ENCODE measurements at places on chromosomes 7 and 10.

GRCh38 chr10:132946806-132947546 is 4.6 kb upstream of the CFAP46 start:
- no peak for DNase-seq

GRCh38 chr10:125129076-125129458 is 31.3 kb downstream of the CTBP2 start:
- no peak for DNase-seq

- DNase-seq, result no peak
Measured at GRCh38 chr7:158744070-158744469, 39.5 kb upstream of the NCAPG2 start.

DNA sequence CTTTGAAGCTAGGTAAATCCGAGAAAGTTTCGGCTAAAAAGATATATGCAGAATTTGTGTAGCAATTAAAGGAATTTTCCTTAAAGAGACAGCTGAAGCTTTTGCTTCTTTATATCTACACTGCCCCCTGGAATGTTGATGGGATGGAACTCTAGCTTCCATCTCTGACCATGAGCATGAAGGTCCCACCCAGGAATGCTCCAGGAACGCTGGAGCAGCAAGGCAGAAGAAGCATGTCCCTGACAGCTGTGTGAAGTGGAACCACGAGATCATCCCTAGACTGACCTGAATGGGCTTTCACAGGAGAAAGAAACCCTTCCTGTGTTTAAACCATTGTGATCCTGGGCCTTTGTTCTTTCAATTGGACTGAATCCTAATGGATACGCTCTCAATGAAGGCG is 99.7 kb upstream of the NOBOX start:
- DNase-seq, result no peak

- DNase-seq, result no peak
Measured at GRCh38 chr7:87083865-87084519, 24.5 kb upstream of the ELAPOR2 start.

GRCh38 chr7:72805526-72806494 is 22.2 kb downstream of the TYW1B start:
- no peak for DNase-seq

- DNase-seq, result peak; percentile 50
Measured at GRCh38 chr10:44979281-44980191, 927 bp upstream of the DEPP1 start.

DNA sequence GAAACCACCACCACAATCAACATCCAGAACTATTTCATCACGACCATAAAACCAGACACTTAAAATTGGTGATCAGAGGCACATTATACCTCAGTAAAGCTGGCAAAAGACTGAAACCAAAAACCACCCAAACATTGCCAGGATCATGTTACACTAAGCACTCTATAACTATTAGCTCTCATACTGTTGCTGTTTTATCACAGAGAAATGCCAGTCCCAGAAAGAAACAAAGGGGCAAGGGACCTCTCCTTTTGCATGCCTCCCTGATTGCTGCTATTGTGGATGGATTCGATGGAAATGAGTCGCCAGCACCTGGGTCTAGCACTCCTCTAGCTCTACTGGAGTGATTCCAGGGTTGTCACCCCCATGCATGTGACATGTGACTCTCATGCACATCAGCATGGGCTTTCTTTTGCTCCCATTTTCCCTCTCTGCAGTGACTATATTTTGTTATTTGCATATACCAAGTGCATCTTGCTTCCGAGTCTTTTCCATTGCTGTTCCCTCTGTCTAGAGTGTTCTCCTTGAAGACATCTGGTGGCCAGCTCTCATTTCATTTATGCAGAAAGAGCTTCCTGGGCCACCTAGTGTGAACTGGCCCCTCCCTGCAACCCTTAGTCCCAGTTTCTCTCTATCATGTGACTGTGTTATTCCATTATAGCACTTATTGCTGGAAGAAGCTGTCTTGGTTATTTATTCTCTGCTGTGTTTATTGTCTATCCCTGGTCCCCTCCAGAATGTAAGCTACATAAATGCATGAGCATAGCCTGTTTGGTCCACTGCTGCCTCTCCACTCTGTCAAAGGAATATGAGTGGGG is 300.6 kb downstream of the PLXNA4 start:
- DNase-seq, result no peak

DNA sequence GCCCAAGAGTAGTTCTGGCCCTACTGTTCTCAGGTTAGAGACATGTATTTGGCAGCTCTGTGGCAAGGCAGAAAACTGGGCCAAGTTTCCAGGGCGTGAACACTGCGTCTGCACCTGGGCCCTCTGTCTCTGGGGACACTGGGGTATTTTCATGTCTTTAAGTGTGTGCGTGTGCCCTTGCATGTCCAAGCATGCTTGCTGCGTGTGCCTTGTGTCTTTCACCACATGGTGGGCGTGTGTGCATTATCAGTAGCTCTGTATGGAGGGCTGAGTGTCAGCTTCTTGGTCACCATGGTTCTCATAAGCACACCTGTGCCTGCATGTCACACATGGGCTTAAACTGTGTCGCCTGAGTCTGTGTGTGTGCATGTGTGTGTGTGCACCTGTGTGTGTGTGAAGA is 69.3 kb downstream of the HIPK2 start:
- no peak for DNase-seq

DNA sequence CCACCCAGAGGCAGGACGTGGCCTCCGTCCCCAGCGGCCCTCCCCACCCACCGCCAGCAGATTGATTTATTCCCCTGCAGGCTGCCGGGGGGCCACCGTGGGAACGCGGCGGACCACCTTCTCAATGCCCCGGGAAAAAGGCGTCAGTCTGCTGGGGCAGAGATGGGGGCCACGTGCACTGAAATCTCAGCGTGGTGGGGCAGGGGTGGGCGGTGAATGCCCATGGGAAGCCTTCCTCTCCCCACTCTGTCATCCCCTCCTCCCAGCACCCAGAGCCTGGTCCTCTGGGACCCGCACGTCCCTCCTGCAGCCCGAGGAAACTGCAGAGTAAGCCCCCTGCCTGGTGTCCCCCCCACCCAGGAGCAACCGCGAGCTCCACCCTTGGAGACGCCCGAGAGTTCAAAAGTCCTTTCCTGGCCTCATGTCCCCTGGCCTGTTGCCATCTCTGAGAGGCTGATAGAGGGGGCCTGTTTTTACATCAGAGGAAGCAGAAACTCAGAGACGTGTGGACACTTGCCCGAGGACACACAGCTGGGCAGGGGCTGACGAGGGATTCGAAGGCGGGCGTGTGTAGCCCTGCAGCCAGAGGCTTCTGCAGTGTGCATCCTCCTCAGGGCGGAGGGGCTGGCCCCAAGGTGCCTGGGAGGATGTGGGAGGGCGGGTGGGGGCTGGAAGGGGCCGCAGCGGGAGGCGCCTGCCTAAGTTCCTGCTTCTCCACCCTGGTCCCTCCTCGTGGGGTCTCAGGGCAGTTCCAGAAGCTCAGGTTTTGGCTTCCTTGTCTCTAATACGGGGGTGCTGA is 21.8 kb downstream of the UNCX start:
- peak; percentile 3 for DNase-seq

- no peak for DNase-seq
Measured at GRCh38 chr7:80302636-80303035, 168.0 kb downstream of the GNAI1 start.

- no peak for DNase-seq
Measured at GRCh38 chr7:43590862-43591557, 8.1 kb downstream of the STK17A start.

DNA sequence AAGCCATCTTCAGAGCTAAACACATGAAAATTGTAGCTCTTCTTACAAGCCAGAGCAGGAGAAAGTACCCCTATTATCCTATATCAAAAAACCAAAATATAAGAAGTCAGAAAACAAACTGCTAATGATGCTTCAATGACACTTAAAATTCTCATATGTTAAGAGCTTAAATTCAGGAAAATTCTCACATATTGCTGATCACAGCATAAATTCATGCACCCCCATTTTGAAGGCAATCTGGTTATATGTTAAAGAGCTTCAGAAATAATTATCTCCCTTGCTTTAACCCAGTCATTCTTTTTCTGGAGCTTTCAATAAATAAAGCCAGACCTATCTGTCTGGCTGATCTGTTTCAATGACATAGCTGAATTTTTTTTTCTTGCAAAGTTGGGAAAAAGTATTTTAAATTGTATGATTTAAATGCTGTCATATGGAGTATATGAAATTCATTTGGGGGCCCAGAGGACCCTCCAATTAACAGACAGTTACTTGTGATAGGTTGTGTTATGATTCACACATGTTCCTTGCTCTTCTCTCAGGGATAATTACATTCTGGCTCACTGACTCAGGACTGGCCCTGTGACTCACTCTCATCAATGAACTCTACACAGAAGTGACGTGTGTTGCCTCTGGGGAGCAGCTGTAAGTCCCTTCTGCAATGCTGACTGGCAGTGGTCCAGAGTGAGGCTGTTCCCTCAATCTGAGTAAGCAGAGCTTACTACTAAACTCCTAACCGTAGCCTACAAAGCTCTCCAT is 85.2 kb downstream of the HGF start:
- DNase-seq, result peak; percentile 94

- DNase-seq, result no peak
Measured at GRCh38 chr7:79096361-79096805, 357.1 kb downstream of the MAGI2 start.

DNA sequence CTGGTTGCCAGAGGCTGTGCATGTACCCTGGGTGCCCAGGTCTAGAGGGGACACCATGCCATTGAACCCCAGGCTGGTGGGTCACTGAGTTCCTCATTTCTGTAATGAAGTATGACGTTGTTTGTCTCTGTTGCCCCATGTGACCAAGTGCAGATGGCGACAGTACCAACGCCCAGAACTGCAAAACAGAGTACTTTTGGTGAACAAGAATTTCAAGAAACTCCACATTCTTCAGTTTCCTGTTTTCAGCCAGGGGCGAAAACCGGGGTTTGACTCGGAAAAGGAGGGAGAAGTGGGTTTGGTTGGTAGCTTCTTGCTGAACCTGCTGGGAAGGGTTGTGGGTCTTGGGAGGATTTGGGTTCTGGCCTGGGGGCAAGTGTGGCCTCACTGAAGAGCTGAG is 18.2 kb downstream of the CYP17A1 start:
- DNase-seq, result no peak

DNA sequence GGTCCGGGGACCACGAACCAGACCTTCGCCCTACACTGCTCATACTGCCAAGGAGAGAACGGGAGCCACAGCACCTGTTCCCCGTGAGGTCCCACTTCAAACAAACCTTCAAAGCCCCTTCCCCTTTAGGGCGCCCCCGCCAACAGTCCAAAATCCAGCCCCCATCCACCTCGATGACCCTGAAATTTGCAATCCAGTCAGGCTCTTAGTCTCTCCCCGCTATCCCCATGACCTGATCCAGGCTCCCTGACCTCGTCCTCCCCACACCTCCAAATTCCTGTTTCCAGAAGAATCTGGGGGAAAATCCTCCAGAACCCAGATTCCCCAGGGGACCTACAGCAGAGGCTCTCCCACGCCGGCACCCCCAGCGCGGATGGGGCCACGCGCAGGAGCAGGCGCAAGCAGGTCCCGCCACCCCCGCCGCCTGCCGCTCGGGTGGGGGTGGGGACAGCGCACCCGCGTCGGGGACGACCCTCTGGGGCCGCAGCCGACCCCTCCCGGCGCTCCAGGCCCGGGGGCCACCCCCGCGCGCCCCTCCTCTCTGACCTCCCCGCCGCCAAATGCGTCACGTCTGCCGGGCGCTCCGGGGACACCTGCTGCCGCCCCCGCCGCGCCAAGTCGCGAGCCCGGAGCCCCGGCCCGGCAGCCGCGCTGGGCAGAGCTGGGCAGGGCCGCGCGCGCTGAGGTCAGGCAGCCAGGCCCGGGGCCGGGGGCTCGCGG is 753 bp downstream of the CAMK2B start:
- peak; percentile 58 for DNase-seq

DNA sequence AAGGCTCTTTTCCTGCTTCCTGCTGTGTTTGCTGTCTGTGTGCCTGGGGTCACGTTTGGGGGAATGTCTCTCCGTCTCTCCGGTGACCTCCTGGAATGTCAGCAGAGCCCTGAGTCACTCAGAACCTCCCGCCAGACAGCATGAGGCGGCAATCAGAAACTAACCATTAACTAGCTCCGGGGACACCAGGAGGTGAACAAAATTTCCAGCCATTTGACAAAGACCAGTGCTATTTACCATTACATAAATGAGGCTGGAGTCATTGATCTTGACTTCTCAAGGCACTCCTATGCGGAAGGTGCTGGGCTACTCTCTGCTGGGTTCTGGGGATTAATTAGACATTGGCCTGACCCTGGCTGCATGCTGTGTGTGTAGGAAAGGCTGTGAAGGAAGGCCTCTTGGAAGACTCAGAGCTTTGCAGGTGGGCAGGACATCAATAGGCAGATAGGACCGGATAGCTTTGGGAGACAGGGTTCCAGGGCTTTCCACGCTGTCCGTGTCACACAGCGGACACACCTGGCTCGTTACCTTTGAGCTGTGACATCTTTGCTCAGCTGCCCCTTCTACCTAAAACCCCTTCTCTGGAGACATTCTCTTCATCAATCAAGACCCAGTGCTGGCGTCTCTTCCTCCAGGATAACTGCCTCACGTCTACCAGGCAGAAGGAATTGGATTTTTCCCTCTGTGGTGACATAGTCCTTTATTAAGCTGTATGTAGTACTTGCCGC is 77.0 kb downstream of the PFKFB3 start:
- no peak for DNase-seq

- DNase-seq, result no peak
Measured at GRCh38 chr7:142476077-142476476, 218.2 kb upstream of the PRSS58 start.

DNA sequence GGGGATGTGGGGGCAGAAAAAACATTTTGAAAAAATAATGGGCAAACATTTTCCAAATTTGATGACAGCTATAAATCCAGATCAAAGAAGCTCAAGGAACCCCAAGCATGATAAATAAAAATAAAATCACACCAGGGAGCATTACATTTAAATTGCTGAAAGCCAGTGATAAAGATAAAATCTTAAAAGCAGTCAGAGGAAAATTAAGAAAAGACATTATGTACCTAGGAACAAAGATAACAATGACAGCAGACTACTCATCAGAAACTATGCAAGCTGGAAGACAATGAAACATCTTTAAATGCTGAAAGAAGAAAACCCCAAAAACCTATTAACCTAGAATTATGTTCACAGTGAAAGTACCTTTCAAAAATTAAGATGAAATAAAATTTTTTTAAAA is 23.3 kb downstream of the NEUROG3 start:
- no peak for DNase-seq

- DNase-seq, result no peak
Measured at GRCh38 chr7:103637094-103637493, 191.1 kb upstream of the SLC26A5 start.

GRCh38 chr7:24129597-24129996 is 154.4 kb upstream of the NPY start:
- no peak for DNase-seq

- DNase-seq, result peak; percentile 74
Measured at GRCh38 chr10:5583525-5584175, 58.9 kb downstream of the CALML3 start.

GRCh38 chr10:31000867-31001266 is 30.8 kb downstream of the ZNF438 start:
- DNase-seq, result no peak

DNA sequence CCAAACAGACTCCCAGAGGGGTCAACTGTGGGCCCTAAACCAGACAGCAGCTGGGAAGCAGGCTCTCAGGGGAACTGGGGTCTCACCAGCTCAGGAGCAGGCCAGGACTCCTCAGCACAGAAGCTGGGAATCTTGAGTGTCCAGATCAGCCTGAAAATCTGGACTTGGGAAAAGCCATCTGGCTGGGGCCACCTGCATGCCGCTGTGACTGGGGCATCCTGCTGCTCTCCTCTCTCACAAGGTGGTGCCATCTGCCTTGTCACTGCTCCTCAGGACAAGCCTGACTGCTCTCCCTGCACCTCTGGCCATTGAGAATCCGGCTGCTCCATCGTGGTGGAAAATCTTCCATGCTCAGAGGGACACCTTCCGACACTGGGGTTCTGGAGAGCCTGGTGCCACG is 141.4 kb downstream of the PLPP4 start:
- DNase-seq, result no peak

Data from right cardiac atrium (tissue), 5 donors.